ENCODE measurements at places on chromosomes 11 and 22.

DNA sequence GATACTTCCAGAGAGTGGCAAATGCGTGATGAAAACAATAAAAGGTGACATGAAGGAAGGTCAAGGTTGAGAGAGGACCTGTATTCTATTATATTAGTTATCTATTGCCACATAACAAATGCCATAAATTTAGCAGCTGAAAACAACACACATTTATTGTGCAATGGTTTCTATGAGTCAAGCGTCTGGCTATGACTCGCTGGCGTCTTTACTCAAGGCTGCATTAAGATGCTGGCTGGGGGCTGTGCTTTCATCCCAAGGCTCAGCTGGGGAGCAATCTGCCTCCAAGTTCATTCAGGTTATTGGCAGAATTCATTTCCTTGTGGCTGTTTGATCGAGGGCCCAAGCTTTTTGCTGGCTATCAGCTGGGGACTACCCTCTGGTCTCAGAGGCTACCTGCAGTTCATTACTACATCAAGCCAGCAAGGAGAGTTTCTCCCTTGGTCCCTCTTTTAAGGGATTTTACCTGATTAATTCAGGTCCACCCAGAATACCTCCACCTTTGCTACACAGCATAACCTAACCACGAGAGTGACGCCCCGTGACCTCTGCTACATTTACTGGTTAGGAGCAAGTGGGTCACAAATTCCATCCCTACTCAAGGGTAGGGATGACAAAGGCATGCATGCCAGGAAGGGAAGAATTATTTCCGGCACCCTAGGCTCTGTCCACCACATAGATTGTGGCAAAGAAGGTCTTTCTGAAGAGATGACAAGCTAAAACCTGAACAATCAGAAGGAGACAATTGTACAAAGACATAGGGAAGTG is 549.1 kb downstream of the MN1 start:
- DNase-seq = peak; percentile 72

DNA sequence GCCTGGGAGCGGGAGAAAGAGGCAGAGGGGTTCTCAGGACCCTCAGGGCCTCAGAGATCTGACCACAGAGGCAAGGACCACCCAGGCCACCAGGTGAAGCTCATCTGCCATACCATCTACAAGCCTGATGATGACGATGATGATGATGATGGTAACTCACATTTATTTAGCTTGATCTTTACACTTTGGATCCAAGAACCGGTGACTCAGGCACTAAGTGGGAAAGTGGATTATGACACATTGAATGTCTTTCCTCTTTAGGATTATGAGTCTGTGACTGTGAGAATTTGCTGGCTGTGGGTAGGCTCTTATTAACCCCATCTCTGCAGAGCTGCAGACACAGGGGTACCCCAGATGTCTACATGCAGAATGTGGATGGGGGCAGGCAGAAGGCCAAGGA is 110.3 kb downstream of the DSCAML1 start:
- DNase-seq = no peak

DNA sequence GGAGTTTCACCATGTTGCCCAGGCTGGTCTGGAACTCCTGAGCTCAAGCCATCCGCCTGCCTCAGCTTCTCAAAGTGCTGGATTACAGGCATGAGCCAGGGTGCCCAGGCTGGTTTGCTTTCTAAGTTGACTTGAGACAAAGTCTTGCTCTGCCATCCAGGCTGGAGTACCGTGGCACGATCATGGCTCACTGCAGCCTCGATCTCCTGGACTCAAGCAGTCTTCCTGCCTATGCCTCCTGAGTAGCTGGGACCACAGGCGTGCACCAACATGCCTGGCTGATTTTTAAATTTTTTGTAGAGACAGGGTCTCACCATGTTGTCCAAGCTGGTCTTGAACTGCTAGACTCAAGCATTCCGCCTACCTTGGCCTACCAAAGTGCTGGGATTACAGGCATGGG is 31.0 kb downstream of the SNU13 start:
- DNase-seq = no peak

DNA sequence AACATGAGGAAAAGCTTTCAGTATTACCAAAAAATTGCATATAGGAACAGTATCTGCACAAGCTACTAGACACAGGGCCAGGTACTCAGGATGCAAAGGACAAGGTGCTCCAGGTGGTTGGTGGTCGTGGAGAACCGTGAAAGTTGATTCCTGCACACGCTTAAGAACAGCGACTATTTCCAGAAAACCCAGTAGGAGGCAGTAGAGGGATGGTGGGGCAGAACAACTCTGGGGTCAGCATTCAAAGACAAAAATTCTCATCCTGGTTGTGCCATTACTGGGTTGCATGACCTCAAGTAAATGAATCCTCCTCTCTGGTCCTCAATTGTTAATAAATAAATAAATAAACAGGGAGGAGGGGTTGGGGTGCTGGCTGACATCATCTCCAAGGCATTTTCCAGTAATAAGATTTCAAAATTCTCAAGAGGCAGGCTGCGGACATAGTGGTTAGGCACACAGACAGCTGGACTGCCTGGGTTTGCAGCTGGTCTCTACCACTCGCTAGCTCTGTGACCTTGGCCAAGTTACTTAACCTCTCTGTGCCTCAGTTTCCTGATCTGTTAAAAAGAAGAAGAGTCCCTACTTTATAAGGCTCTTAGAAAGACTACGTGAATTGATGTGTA is 89.6 kb downstream of the ISX start:
- DNase-seq = no peak

GRCh38 chr11:315051-315481 is 1.2 kb downstream of the IFITM1 start:
- DNase-seq = peak; percentile 16

- no peak for DNase-seq
These were observed 30.8 kb upstream of the EXPH5 start for GRCh38 chr11:108624196-108624925.

- DNase-seq = peak; percentile 64
These were observed 43.6 kb upstream of the POU2AF1 start for GRCh38 chr11:111422494-111423249.

- peak; percentile 51 for DNase-seq
These were observed 15.0 kb upstream of the SLC39A13 start for GRCh38 chr11:47393163-47394049.

- no peak for DNase-seq
These were observed 22.4 kb downstream of the TOM1 start for GRCh38 chr22:35322126-35322525.

DNA sequence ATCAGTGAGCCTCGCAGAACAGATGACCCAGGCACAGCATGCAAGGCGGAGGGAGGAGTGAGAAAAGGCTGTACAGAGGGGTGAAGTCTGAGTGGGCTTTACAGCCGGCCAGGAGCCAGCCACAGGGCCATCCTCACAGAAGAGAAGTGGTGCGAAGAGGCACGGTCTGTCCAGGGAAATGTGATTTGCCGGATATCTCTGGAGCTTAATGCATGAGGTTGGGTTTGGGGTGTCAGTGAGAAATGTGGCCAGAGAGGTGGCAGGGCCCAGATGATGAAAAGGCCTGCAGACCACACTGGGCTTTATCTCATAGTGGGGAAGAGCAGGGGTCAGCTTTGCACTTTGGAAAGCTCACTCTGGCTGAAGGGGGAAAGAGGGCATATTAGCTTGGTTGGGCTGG is 255.2 kb downstream of the BUD13 start:
- no peak for DNase-seq

- no peak for DNase-seq
These were observed 23.2 kb downstream of the LDLRAD3 start for GRCh38 chr11:35967042-35967441.

DNA sequence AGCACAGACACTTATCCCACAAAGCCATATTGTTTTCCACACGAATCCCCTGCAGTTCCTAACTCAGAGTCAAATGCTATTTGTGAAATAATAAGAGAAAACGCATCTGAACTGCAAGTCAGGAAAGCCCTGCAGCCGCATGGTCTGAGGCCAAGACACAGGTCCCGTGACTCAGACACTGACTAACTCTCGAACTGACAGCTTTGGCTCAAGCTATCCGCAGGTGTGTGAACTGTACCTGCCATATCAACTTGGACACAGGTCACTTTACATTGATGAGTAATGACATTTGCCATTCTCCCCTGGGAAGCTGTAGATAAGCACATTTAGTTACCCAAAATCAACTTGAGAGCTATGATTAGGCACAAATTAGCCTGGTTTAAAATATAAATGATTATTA is 34.9 kb upstream of the NFRKB start:
- DNase-seq = no peak

GRCh38 chr11:112212710-112213109 is 13.5 kb upstream of the PTS start:
- no peak for DNase-seq

DNA sequence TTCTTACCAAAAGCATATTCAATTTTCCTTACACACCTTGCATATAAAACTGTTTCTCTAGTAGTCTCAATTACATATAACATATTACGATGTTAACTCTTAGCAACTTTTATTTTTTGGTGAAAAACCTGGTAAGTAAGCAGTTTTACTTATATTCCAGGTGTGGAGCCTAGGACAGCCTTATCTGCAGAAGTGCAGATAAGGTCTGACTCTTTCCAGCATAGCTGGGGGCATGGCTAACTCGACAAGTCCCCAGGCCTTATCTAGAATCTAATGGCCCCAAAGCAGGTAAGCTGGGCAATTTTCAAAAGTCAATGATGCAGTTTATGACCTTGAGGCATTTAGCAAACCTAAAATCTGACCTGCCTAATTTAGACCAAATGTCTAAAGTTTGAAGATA is 4.2 kb upstream of the C1QTNF6 start:
- DNase-seq = no peak

DNA sequence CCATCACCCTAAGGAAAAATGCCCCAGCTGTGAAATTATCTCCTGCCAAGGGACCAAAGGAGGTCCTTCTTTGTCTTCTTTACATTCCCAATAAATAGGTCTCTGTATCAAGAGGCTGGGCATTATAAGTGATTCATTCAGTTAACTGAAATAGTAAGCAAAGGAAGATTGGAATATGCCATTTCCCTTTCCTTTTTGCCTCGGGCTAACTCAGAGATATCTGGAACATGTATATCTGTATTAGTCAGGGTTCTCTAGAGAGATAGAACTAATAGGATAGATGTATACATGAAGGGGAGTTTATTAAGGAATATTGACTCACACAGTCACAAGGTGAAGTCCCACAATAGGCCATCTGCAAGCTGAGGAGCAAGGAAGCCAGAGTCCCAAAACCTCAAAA is 15.3 kb upstream of the CWF19L2 start:
- DNase-seq = no peak

DNA sequence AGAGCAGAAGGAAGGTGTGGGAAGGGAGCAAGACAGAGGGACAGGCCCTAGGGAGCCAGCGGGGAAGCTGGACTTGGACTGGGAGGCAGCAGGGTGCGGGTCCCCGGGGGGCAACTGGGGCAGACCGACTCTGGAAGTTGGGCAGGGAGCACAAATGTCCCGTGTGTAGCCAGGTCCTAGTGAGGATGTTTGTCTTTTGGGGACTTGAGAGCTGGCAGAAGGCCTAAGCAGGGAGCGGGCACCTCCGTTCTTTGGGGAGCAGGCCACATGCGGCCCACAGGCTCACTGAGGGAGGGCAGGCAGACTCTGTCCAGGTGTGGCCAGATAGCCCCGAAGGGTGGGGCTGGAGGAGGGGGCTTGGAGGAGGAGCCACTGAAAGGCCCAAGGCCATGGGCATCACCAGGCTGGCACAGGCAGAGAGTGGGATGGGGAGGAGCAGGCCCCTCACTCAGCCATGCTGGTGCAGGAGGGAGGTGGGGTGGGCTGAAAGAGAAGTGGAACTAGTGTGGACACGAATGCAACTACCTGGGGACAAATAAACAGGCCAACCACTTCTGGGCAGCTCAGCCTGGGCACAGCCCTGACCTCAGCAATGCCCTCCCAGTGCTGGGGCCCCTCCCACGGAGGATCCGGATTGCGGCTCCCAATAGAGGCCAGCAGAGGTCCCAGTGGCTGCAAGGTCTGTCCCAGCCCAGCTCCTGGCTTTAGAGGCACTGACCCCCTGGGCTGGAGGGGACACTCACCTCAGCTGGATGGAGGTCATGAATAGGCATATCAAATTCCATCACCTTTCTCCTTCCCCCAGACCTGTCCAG is 1.3 kb upstream of the SCARF2 start:
- no peak for DNase-seq

DNA sequence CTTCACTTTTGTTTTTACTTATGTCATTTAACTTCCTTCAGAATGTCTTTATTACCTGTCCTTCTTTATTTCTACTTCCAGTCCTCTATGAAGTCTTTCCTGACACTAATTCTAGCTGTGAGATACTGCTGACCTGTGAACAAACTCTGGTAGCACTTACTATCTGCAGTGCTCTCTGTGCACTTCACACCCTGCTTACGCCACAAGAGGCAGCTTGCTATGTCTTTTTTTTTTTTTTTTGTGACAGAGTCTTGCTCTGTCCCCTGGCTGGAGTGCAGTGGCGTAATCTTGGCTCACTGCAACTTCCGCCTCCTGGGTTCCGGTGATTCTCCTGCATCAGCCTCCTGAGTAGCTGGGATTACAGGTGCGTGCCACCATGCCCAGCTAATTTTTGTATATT is 10.7 kb downstream of the STIM1 start:
- no peak for DNase-seq

DNA sequence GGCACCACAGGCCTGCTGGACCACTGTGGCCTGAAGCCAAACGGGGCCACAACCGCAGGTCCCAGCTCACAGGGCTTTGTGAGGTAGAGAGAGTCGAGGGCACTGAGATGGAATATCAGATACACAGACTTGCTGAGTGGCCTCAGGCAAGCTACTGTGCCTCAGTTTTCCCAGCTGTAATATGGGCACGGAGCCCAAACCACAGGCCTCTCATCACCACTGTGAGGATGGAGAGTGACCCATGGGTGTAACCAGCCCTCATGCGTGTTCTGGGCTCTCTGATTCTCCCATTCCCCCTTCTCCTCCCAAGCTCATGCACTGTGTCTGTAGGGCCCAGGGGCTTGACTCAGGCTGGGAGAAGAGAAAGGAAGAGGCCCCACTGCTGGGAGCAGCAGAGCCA is 4.2 kb downstream of the UNC93B1 start:
- DNase-seq = no peak

DNA sequence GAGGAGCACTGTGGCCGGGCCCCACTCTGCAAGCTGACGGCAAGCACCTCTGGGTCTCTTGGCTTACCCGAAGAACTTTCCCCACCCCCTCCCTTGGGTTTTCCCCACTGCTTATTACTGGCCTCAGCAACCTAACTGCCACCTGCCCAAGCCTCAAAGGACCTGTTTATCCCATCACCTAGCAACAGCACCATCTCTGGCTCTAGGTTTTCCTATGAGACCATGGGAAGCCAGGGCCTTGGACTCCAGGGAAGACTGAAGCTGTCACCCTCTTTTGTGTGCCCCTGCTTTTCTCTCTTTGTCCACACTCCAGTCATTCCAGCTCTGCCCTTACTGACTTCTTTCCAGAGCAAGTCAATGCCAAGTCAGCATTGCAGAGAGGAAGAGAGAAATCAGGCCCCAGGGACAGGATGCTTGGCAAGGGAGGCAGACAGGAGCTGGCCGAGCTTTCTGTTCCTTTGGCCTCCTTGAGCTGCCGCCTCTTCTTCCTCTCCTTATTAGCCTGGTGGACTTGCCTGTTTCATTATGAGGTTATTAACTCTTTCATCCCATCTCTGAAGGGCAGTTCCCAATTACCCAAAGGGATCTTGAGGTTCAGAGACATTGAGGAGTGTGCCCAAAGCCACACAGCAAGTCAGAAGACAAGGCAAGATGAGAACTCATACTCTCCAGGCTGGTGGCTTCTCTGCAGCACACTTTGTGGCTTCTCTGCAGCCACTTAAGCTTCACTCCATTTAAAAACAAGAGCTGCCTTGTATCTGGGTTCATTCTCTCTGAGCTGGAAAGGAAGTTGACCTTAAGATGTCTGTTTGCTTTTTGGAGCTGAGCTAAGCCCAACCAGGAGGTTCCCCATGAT is at the start of gene SMIM35:
TSS of gene SMIM35 (minus strand) at position 51 of the 856 bp plus-strand sequence. CDS start 206 bp downstream, outside the sequence.
- DNase-seq = no peak

- no peak for DNase-seq
These were observed 45.6 kb upstream of the POLD3 start for GRCh38 chr11:74546752-74547151.

- no peak for DNase-seq
These were observed 3.3 kb upstream of the TMPRSS4 start for GRCh38 chr11:118073554-118073953.
